ENCODE measurements at places on chromosomes 3 and 15.

- DNase-seq: no peak
These were observed 380.6 kb upstream of the C2CD4B start for GRCh38 chr15:62545467-62546227.

- DNase-seq: no peak
These were observed 3.6 kb downstream of the KLHL6 start for GRCh38 chr3:183551930-183552329.

DNA sequence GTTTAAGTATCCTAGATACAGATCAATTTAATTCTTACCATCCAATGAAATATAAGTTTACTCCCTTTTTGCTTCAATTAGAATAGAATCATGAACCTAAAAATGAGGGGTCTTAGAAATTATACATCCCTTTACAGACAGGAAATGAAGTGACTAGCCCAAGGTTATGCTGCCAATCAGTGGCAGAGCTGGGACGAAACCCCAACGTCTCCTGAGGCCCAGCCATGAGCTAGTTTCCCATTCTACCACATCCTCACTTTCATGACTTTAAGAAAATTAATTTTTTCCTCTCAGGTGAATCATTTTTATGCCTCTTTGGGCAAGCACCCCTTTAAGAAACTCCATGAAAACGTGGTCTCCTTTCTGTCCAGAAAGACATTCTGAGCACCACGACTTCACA, 11.2 kb downstream of the LRIG1 start:
- no peak for DNase-seq

DNA sequence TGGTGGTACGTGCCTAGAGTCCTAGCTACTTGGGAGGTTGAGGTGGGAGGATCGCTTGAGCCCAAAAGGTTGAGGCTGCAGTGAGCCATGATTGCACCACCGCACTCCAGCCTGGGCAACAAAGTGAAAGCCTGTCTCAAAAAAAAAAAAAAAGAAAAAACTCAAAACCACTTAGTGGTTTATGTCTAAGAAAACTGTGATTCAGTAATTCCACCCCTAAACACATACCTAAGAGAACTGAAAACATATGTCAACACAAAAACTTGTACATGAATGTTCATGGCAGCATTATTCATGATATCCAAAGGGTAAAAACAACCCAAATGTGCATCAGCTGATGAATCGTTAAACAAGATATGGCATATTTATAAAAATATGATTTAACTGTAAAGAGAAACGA, 14.3 kb downstream of the SPG21 start:
- no peak for DNase-seq

GRCh38 chr3:188826574-188826973, 345.2 kb upstream of the TPRG1 start:
- no peak for DNase-seq

Measured in COLO829 (cell line).